ENCODE measurements at places on chromosomes 5 and 9.

- no peak for DNase-seq
Observed at GRCh38 chr5:135862744-135863143, 28.3 kb downstream of the SLC25A48 start.

- DNase-seq: no peak
Observed at GRCh38 chr9:124280176-124280691, 22.5 kb downstream of the NEK6 start.

DNA sequence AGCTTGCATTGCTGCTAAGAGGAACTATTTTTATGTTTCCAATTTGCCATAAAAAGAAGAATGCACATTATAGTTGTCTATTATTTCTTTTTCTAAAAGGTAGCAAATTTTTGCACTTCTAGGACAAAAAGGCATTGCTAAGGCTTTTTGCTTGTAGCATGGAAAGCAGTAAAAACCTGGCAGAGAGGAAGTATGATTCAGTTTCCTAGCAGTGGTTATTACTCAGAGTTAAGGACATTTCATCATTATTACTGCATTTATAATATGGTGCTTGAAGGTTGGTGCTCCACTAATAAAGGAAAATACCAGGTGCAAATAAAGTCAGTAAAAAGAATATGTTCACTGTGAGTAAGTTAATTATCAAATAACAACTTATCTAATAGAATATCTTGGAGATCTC, 179.8 kb upstream of the PLPPR1 start:
- DNase-seq: no peak

- no peak for DNase-seq
Observed at GRCh38 chr9:6114424-6114823, 99.0 kb upstream of the RANBP6 start.

DNA sequence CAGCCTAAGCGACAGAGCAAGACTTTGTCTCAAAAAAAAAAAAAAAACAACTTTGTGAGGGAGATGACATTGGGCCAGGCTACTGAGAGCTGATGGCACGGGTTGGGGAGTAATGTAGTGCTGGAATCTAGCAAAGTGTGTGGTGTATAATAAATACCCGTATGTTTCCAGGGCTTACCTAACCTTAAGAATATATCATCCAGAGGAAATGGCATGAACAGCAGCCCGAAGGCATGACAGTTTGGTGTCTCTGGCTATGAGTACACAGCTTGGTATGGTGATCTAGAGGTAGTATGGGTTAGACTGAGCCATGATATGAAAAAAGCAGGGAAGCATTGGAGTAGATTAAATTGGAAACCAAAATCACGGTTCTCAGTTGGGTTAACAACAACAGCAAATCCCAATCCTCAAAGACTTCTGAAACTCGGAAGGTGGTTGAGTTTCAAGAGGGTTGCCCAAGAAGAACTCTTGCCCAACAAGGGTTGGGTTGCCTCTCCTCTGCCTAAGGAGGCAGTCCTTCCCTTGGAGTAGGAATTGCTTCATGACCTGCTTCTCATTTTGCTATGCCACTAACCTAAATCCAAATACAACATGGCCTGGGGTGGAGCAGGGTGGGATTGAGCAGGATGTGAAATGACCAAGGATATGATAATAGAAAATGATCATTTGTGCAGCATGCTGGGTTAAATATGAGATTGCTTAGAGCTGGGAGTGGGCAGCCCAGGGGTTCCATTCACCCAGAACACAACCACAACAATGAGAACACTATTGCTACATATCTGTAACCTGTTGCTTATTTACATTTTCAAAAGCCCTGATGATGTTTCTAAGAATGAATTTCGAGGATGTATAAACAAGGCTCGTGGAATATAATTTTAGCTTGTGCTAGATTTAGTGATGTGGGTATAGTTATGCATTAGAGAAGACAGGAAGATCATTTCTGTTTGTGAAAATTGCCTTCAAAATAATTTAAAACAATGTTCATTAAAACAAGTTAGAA, 64.6 kb upstream of the ZFR start:
- DNase-seq: no peak

GRCh38 chr9:104304925-104305324, 199.1 kb upstream of the OR13F1 start:
- DNase-seq: no peak

- DNase-seq: no peak
Observed at GRCh38 chr9:69582544-69583297, 89.5 kb downstream of the APBA1 start.

DNA sequence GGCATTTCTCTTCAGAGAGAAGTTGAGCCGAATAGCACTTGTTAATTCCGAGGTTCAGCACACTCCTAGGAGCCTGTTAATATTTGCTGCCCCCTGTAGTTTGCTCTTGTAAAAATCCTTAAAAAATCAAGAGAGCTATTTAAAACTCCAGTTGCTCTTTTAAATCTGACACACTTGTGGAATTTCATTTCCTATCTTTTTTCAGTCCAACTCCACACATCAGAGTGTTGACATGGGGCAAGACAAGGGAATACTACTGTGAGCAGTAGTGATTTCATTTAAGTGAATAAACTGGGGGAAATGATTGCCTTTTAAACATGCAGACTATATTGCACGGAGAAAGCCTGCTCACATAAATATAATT, 1096.3 kb upstream of the DMAC1 start:
- peak; percentile 30 for DNase-seq

GRCh38 chr9:70817311-70817710, 304.1 kb downstream of the TRPM3 start:
- DNase-seq: no peak

GRCh38 chr9:91953718-91954117, 3.7 kb upstream of the ROR2 start:
- no peak for DNase-seq

- DNase-seq: no peak
Observed at GRCh38 chr5:135266303-135266635, 132.8 kb downstream of the MACROH2A1 start.

GRCh38 chr5:36152324-36153297, 700 bp downstream of the SKP2 start:
- peak; percentile 64 for DNase-seq

DNA sequence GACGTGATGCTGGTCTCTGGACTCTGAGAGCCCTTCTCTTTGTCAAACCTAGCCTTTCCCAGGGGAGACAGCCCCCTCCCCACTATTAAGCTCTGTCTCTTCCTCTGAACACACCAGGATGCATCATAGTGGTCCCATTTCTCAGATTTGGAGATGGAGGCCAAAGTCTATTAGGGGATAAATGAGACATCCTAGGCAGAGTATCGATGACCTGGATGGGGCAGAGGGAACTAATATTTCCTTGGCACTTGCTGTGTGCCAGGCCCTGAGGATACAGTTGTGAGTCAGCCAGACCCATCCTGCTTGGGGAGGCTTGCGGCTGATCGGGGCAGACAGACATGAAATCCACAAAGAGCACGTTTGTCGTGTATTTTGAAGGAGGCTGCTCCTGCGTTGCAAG, 5.2 kb downstream of the DNM1 start:
- no peak for DNase-seq

DNA sequence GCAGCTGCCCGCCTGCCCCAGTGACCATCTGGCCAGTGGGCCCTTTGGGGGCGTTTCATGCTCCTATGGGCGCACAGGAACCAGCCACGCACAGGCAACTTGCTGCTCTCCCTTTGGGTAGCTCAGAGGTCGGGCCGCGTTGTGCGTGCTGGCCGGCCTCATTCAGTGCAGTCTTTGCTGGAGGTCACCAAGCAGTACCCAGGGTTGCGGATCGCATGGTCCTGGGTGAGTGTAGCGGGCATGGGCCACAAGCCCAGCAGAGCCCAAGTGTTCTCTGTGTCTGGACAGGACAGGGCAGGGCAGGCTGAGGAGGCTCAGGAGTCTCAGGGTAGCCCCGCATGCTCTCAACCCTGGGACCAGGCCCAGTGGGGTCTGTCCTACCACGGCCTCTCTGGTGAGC, 9.9 kb upstream of the MRNIP start:
- no peak for DNase-seq

GRCh38 chr5:147904110-147904509, 2.2 kb downstream of the C5orf46 start:
- no peak for DNase-seq

- no peak for DNase-seq
Observed at GRCh38 chr5:63648376-63648775, 313.9 kb downstream of the HTR1A start.

DNA sequence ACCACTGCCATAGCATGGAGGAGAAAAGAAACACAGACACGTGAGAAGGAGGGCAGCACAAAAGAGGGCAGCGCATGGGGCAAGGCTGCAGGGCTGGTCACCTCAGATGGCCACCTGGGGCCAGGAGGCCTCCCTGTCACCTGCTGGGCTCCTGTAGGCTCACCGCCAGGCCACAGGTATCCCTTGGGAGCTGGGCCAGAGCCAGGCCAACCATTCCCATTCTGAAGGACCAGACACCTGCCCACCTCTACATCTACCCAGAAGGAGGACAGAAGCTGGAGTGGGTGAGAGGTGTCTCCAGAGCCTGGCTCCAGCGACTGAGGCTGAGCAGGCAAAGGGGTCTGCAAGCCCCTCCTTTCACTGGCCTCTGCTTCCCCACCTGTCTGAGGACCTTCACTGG, 103.1 kb downstream of the PAX5 start:
- no peak for DNase-seq

GRCh38 chr5:178290376-178290775, 57.8 kb upstream of the PHYKPL start:
- no peak for DNase-seq

DNA sequence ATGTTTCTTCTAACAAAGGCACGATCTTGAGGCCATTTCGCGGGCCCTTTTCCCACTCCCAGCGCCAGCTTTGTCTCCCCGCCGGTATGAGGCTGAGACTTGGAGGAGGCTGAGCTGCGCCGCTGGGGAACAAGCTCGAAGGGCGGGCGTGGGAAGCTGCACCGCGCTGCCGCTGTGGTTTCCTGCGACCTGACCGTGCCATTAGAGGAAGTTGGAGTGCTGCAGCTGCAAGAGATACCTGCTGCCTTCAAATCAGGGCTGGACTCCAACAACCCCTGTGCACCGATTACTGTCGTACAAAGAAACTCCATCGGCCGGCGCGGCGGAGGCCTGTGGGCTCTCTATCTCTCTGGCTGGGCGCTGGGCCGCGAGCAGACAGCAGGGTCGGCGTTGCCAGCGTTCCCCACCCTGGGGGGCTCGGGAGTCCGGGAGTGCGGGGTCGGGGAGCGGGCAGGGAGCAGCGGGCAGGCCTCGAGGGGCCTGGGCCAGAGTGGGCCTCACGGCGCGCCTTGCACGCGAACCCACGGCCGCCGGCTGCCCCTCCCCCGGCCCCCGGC, 1.3 kb upstream of the ERBIN start:
- DNase-seq: peak; percentile 58

DNA sequence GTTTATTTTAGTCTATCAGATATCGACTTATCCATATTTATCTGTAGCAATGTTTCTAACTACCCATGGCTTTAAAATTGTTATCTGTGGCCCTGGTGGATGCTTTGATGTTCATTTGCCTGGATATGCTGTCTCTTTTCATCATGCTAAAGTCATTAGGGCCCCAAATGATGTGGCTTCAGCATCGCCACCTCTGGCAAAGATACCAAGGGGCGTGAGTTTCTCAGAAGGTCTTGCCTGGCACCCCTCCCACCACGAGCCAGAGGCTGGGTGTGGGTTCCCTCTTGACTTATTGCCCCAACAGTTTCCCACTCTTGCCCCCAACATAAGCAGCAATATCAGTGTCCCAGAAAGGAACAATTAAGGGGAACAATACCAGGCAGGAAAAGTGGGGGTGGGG, 5.4 kb downstream of the ROPN1L start:
- DNase-seq: no peak

GRCh38 chr9:69018737-69019136, 4.8 kb upstream of the PRKACG start:
- no peak for DNase-seq

- DNase-seq: no peak
Observed at GRCh38 chr9:81460693-81461092, 228.7 kb downstream of the TLE1 start.

DNA sequence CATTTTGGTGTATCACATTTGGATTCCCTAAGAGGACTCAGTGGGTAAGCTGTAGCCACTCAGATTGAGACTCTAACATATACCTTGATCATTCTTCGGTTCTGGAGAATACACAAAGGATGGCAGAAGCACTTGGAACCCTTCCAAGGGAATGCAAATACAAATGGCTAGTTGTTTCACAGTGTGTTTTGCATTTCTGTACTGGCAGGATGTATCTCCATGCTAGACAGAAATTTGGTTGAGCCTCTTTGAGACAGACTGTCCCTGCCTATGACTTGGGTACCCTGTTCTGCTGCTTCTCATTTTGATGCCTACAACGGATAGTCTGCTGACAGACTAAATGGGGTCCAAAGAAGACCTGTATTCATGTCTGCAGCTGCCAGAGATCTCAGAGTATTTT, 273.5 kb downstream of the TMEM38B start:
- DNase-seq: no peak

GRCh38 chr5:77262697-77263096, 52.2 kb downstream of the PDE8B start:
- peak; percentile 6 for DNase-seq

DNA sequence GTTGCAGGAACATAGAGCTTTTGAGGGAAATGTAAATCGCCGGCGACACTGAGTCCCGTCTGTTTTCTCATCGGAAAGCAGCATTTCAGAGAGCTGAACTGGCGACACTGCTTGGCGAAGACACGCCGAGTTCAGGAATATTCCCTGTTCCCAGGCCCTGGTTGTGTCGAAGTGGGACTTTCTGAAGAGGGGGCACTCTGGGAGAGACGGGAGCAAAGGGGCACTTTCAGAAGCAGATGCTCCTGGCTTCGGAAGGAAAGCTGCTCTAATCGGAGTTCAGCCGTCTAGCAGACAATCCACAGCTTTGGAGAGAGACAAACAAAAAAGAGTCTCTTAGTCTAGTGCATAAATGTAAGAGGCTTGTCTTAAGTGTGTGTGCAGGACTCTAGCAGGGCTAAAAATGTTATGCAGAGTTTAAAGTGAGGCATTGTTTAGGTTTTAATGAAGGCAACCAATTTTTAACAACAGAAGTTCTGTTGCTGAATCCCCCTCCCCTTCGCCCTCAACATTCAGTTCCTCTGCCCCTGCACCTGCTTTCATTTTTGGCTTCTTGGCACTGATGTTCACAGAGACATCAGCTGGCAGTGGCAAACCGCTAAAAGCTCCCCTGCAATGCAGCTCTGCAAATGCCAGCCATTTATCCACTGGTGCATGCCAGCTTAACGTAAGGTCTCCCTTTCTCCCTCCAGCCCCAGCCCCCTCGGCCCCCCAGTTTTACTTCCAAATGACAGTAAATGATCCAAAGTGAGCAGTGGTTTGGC, 289.5 kb upstream of the MPDZ start:
- no peak for DNase-seq

GRCh38 chr9:98432134-98432533, 176.7 kb upstream of the TBC1D2 start:
- DNase-seq: no peak

DNA sequence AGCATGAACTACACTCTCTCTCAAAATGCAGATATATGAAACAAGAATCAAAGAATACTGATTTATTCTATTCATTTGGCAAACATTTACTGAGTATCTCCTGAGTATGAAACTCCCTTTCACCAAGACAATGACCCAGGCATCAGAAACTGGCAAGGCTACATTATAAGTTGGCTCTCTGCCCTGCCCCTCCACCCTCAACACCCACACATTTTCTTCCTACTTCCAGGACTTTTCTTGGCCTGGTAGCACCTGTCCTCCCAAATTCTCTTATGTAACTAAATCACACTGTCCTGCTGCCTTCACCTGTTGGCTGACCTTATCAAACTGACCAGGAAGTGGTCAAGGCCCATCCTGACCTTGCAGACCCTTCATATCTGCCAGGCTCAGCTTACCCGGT, 3.5 kb downstream of the RASEF start:
- no peak for DNase-seq
